Stimulated activated CD4-positive, alpha-beta T cell treated with anti-CD3 and anti-CD28 coated beads, Interleukin-1b, Interleukin-23, amount 100 ng/mL, for 1 hour (primary cell): ENCODE measurements at places on chromosomes 1 and 21.

GRCh38 chr1:206723462-206723804 is 38.7 kb downstream of the MAPKAPK2 start:
- no peak for DNase-seq

DNA sequence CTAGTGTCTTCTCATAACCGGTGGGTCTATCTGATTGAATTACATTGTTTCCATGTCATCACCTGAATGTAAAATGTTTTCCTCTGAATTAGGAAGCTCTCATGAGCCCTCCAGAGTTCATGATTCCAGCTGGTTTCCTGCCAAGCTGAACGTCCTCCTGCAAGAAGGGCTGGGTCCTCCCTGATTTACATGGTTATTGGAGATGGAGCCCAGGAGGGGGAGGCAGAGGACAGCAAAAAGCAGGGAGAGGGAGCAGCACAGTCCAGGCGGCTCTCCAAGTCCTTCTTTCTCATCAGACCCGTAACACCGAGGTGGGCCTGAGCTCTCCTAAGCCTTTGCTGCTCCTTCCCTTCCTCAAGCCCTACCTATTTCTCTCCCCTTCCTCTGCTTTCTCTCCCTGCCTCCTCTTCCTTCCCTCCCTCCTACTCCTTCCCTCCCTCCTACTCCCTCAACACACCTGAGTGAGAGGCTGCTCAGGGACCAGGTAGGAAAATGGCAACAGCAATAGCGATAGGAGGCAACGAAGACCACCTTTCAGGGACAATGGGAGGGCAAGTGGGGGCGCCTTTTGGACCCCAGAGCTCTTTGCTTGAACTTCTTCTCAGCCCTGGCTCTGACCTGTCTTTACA is 265.9 kb downstream of the PRDM2 start:
- DNase-seq, result no peak

DNA sequence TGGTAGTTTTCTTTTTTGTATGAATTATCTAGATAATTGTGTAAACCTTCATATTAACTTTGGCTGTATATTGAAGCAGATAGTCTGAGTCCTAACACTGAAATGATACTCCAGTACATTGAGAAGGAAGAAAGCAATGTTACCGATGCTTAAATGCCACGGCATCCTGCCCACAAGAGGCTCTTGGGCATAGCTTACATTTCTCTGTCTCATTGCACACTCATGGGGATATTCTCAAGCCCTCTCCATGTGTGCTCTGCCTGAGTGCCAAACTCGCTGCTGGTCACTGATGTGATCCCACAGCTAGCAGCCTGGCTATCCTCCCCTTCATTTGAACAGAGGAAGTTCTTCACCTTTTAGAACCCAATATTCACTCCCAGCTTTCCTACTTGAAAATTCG is 179.4 kb downstream of the TGFB2 start:
- no peak for DNase-seq

- DNase-seq, result no peak
These were observed 23.5 kb downstream of the GLIS1 start for GRCh38 chr1:53715478-53715877.

- no peak for DNase-seq
These were observed 38.2 kb downstream of the SLC19A1 start for GRCh38 chr21:45504021-45504515.

DNA sequence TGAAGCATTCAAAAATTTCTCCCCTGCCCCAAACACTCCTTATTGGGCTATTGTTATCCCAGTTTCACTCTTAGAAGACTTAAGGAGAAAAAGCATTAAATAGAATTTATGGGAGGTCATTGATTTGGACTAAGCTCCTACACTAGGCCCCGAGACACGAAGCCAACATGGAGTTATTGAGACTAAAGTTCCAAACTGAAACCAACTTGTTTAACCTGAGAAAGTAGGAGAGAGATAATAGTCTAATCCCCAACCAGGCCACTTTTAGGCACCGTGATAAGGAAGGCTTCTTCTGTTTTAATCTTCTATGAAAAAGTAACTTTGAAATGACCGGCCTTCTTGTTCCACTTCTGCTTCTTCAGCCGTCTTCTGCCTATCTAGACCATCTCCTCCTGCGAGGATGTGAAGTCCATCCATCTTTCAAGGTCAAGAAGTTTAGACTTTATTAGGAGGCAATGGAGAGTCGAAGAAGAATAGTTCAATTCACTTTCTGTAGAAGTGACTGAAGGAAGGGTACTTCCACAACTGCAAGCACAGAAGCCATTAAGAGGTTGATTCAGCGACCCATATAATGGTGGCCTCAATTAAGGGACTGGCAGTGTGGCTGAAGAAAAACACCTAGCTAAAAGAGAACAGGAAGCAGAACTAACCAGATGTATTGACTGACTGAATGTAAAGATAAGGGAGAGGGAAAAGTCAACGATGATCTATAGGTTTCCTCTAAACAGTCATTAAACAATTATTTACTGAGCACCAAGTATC is 428.8 kb downstream of the SMYD3 start:
- DNase-seq, result no peak

- no peak for DNase-seq
These were observed 7.1 kb upstream of the C1orf159 start for GRCh38 chr1:1122981-1123480.

GRCh38 chr1:93532780-93533378 is 85.0 kb downstream of the FNBP1L start:
- DNase-seq, result no peak

GRCh38 chr1:202225131-202225530 is 31.5 kb downstream of the LGR6 start:
- no peak for DNase-seq

GRCh38 chr1:157965584-157965983 is 27.9 kb upstream of the KIRREL1 start:
- DNase-seq, result no peak

GRCh38 chr21:42148584-42148983 is 70.4 kb upstream of the ABCG1 start:
- no peak for DNase-seq

DNA sequence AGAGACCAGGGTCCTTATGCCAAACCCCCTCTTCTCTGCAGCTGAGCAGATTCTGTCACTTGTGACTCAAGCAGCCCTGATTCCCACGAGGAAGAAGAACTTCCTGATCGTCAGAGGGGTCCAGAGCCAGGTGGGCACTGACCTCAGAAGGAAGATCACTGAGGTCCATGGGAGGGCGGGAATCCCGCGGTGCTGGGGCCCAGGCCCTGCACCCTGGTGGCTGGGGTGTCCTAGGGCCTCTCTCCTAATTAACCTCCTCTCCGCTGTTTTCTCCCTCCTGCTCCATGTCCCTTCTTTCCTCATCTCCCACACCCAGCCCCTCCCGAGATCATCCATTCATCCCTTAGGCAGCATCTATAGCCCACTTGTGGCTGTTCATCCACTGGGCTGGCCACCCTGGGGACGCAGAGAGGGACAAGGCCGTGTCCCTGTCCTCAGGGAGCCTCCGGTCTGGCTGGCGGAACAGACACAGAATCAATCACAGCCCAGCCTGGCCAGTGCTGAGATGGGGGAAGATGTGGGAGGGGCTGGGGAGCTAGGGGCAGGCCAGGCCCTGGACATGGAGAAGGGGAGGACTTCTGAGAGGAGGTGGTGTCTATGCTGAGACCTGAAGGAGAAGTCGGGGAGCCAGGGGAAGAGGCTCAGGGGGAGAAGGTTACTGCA is 638.3 kb downstream of the MATN1 start:
- no peak for DNase-seq

DNA sequence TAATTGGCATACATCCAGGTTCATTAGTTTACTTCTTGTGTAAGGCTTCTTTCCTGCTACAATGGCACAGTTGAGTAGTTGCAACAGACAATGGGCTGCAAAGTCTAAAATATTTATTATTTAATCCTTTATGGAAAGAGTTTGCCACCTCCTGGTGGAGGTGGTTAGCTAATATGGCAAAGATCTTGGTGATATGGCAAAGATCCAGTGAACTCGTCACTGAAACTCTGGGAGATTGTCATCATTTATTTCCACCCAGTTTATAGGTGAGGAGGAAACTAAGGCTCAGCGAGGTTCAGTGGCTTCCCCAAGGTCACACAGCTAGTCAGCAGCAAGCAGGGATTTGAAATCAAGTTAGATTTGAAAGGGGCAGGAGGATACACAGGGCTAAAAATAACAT is 16.1 kb upstream of the IFFO2 start:
- no peak for DNase-seq

GRCh38 chr1:14572861-14573260 is 25.6 kb upstream of the KAZN start:
- DNase-seq, result no peak

- no peak for DNase-seq
These were observed 11.6 kb upstream of the AKR7A3 start for GRCh38 chr1:19300211-19300610.

DNA sequence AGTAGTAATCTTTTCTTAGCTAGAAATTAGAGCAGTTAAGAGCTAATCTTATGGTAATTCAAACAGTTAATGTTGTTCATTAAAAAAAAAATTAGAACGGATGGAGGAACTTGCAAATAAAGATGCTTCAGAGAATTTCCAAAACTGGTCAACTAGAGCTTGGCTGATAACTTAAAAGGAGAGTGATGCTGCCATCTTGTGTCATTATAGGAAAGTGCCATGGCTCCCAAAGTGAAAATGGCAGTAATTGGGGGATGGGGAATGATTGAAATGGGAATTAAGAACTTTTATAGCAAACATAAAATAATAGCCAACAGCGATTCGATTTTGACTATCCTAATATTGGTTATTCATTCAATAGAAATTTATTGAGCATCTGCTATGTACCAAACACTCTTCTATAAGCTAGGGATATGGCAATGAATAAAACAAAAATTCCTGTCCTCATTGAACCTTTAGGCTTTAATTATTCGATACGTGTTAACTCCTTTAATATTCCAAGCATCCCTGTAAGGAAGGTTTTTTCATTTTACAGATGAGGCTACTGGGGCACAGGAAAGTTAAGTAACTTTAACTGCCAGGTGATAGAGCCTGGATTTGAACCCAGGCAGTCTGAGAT is 5.7 kb upstream of the PLPP3 start:
- no peak for DNase-seq

GRCh38 chr1:171715813-171716251 is 26.0 kb downstream of the VAMP4 start:
- no peak for DNase-seq

GRCh38 chr1:226074046-226074445 is 11.5 kb downstream of the H3-3A start:
- DNase-seq, result no peak

- no peak for DNase-seq
These were observed 17.8 kb downstream of the IFNLR1 start for GRCh38 chr1:24169286-24169685.

DNA sequence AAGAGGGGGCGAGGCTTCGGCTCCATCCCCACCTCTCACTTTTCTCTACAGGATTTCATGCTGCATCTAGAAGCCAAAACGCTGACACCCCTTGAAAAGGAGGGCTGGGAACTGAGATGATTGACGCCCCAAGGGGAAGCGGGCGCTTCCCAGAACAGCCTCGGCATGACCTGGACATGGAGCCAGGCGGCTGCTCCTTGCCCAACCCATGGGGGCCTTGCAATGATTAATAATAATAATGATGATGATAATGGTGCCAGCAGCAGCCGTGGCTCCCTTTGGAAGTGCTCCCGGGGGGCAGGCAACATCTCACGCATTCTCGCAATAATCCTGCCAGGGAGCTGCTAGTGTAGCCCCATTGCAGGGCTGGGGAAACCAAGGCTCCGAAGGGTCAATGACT is 78.2 kb downstream of the RAP1GAP start:
- no peak for DNase-seq
